T47D (cell line): ENCODE measurements at places on chromosomes 1 and 21.

DNA sequence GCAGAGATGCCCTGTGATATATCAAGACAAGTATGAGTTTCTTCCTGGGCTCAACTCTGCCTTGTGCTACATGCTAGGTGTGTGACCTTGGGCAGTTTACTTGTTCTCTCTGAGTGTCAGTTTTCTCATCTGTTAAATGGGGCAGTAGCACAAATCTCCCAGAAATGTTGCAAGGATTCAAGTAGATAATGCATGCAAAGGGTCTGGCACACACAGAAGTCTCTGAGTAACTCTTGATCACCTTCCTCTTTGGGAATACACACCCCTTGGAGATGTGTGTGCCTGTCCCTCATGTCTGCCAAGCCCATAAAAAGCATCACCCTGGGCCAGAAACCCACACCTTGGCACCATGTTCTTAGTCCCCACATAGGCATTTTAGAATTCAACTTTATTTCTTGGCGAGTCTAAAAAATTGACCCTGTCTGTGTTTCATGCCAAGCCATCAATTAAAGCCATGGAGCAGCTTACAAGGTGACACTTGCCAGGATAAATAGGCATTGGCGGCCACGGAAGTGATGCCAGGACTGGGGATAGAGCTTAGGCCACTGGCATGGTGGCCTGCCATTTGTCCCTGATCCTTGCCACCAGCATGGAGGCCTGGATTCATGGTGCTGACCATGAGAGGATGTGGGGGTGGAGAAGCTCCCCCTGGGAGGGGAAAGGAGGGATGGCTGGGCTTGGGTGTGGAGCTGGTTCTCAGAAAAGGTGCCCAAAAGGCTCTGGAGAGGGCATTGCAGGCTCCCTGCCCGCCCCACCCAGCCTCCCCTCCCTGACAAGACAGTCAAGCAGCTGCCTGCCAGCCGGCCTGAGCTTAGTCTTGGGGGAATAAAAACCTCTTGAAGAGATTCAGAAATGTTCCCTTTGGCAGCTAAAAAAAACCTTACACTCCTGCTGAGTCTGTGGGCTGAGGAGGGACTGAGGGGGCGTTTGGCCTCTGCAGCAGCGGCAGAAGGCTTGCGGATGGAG lies 118.0 kb upstream of the IPO9 start:
- DNase-seq, result no peak

GRCh38 chr1:160800142-160800541 lies 4.2 kb downstream of the LY9 start:
- DNase-seq, result no peak

DNA sequence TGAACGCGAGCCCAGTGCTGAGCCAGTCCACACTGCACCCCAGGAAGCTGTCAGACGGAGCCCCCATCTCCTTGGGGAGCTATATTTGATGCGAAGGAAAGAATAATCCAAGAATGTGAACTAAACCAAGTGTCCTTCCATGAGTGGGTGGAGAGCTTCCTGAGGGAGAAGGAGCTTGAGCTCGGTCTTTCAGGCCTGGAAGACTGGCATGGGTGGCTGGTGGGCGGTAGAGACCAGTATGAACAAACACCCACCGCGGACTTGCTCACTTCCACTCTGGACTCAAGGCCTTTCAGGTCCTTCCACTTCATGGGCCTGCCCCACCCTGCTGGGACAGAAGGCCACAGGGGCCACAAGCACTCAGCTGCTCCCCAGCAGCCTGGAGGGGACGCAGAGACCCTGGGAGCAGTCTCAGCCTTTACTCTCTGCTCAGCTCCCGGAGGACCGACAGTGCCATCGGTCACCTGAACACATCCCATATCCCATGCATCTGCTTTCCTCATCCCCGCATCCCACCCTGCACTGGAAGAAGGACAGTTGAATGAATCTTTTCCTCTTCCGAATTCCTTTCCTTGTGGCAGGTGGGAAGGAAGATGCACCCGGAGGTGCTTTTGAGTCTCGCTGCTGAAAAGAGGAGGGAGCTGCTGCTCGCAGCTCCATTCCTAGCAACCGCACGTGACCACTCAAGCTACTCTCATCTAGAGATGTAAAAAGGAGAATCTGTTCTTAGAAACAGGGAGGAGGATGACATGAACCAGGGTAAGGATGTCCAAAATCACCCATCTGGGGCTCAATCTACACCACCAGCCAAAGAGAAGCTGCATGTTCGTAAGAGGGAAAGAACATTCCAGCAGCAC lies 92.3 kb downstream of the PGBD5 start:
- no peak for DNase-seq

GRCh38 chr1:164733070-164733469 lies 174.1 kb downstream of the PBX1 start:
- DNase-seq, result no peak

GRCh38 chr1:232416026-232416568 lies 213.8 kb downstream of the SIPA1L2 start:
- DNase-seq, result no peak

DNA sequence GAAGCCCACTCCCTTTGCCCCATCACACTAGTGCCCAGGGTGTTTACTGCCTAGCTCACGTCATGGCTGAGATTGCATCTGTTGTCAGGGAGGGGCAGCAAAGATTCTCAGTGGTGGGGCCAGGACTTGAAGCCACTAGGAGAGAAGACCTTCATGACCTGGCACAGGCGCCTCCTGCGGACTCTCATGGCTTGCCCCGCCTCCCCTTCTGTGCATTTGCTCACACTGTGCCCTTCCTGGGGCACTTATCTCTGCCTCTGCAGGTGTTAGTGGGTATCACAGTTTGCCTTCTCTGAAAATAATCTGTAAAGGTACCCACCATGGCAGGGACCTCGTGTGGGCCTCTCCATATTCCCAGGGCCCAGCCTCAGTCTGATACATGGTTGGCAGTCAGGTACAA lies 20.1 kb downstream of the PTPRU start:
- no peak for DNase-seq

- no peak for DNase-seq
Measured at GRCh38 chr1:56864430-56864829, 9.8 kb downstream of the C8A start.

- DNase-seq, result no peak
Measured at GRCh38 chr1:109204484-109204883, 9.2 kb upstream of the SARS1 start.

GRCh38 chr1:231774719-231775335 lies 148.2 kb downstream of the DISC1 start:
- no peak for DNase-seq

DNA sequence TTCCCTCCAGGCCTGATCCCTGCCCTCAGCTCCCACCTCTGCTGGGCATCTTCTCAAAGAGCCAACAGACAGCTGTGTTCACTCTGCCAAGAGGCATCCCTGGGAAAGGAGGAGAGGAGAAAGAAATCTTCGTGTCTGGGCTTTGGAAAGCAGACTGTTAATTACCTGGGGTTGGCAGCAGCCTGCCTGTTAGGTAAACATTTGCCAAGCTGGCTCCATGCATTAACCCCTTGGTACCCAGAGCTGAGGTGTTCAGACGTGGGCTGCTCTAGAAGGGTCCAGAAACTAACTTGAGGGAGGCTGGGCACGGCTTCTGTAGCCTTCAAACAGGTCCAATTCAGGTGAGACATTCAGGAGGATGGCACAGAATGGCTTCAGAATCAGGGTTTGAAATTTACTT lies 8.7 kb upstream of the EXTL1 start:
- no peak for DNase-seq

GRCh38 chr1:115377411-115377810 lies 39.4 kb upstream of the NGF start:
- no peak for DNase-seq

DNA sequence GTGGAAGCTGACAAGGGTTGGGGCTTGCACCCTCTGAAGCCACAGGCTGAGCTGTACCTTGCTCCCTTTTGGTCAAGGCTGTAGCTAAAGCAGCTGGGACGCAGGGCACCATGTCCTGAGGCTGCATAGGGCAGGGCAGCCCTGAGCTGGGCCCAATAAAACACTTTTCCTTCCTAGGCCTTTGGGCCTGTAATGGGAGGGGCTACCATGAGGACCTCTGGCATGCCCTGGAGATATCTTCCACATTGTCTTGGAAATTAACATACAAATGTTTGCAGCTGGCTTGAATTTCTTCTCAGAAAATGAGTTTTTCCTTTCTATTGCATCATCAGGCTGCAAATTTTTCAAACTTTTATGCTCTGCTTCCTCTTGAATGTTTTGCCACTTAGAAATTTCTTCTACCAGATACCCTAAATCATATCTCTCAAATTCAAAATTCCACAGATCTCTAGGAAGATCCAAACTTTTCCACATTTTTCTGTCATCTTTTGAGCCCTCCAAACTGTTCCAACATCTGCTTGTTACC lies 32.9 kb upstream of the TTLL7 start:
- no peak for DNase-seq

- DNase-seq, result peak; percentile 60
Measured at GRCh38 chr1:10900691-10901090, 104.2 kb upstream of the CASZ1 start.

- no peak for DNase-seq
Measured at GRCh38 chr1:180194048-180194425, 36.0 kb upstream of the LHX4 start.

GRCh38 chr1:200429221-200429751 lies 19.4 kb upstream of the ZNF281 start:
- no peak for DNase-seq

DNA sequence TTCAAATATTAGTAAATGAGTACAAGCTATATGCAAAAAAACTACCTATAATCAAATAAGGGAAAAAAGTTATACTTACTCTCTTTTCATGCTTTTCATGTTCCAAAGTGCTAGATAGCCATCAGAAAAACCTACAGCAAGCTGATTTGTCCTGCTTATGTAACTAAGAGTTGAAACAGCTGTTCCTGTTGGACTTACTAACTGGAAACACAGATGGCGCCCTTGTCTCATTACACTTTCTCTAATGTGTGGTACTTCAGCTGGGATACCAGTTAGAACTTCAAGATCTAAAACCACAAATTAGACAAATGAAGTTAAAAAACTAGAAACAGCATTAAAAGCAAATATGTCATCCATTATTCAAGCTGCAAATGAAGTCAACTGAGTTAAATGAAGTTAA lies 24.3 kb downstream of the AHCTF1 start:
- DNase-seq, result peak; percentile 79

- DNase-seq, result no peak
Measured at GRCh38 chr1:57633056-57633455, 209.2 kb upstream of the DAB1 start.

DNA sequence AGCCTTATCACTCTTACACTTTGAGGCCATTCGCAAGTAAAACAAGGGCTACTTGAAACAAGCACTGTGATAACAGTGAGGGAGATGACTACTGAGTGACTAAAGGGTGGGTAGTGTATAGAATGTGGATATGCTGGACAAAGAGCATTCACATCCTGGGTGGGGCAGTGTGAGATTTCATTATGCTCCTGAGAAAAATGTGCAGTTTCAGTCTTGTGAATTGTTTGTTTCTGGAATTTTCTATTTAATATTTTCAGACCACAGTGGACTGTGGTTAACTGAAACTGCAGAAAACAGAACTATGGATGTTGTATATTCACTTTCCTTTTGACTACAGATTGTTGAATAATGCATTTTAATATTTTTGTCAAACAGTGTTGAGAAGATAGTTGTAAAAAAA lies 25.1 kb upstream of the B3GALT2 start:
- no peak for DNase-seq

DNA sequence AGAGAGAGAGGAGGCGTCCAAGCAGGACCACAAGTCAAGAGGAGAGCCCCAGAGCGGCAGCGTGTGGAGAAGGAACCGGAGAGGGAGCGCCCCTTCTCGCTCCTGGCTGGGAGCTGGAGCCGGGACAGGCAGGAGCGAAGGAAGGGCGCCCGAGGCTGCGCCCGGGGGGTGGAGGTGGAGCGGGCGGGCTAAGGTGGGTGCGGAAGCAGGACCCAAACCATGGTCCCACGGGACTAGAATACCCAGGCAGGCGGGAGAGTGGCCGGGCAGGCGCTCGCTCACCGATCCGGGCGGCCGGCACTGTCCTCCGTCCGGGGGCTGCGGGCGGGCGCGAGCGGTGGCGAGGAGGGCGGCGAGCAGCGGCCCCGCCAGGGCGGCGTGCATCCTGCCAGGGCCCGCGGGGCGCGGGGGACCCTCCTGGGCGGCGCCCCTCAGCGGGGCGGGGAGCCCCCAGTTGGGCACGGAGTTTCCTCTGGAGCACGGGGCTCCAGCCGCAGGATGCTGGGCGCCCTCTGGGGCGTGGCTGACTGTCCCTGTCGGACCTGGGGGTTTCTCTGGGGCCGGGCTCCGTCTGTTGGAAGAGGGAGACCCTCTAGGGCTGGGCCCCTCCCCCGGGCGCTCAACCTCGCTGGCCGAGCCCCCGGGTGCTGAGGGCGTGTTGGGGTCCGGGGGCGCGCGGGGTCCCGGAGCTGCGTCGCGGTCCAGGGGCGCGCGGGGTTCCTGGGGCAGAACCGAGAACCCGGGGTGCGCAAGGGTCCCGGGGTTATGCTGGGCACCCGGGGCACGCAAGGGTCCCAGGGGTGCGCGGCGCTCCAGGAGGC lies 569 bp downstream of the TRABD2B start:
- no peak for DNase-seq

GRCh38 chr21:33025106-33025488 lies 638 bp upstream of the OLIG2 start:
- no peak for DNase-seq

DNA sequence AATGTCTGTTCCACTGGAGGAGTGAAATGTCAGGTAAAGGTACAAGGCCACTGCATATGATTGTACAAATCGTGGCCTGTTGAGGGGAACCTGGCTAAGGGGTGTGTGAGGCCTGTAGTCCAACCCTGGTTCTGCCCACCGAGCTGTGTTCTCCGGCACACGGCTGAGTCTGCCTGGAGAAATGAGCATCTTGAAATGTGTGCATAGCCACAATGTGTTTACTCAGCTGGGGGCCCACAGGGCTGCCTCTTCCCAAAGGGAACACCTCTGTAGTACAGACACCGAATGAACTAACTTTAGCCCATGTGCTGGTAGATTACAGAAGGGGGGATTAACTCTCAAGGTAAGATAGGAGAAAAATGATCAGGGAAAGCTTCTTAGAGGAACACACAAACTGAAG lies 30.2 kb downstream of the AK4 start:
- peak; percentile 41 for DNase-seq
